ENCODE measurements at places on chromosomes 2 and 18.

GRCh38 chr18:79323471-79323870 lies 72.3 kb upstream of the NFATC1 start:
- DNase-seq, result no peak

DNA sequence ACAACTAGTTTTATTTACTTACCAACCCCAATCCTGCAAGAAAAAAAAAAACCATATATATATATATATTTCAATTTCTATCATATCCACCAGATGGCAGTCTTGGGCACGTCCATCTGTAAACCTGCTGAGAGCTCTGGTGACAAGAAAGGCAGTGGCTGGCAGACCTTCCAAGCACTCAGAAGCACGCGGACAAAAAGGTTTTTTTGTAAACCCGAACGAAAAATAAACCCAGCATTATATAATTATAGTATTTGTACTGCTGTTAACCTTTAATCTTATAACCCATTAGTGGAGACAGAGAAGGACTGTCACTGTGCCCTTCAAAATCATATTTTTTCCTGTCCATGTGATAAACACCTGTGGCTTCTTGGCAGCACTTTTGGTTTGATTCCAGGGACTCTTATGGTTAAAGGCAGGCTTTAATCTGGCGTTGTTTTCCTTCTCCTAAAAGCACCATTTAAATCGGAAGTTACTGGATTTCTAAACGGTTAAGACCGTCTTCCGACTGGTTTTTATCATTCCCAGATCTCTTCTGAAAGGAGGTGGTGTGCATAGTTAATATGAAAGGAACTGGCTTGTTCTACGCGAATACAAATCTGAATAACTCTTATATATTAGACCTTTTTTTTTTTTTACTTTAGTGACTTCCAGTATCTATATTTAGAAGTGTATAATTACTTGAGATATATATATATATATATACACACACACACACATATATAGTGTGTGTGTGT lies 31.0 kb upstream of the SLC3A1 start:
- DNase-seq, result peak; percentile 44

DNA sequence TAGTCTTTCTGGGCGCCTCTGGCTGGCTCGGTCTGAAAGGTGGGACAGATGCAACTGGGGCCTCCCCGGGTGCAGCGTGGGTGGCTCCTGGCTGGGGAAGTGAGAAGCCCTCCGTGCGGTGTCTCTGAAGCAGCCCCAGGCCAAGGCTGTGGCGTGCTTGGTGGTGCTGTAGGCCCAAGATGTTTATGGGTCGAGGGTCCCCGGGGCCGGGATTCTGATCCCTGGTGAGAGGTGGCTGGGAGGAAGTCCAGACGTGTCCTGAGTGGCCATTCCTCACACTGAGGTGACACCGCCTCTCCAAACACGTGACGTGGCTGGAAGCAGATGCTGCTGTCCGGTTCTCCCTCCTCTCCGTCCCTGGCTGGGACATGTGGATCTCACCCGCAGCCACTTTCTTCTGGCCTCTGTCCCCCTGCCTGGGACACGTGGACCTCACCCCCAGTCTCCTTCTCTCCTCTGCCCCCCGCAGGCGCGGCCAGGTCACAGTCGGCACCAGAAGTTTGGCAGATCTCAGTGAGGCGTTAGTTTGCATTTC lies 12.6 kb downstream of the RTP5 start:
- peak; percentile 62 for DNase-seq

DNA sequence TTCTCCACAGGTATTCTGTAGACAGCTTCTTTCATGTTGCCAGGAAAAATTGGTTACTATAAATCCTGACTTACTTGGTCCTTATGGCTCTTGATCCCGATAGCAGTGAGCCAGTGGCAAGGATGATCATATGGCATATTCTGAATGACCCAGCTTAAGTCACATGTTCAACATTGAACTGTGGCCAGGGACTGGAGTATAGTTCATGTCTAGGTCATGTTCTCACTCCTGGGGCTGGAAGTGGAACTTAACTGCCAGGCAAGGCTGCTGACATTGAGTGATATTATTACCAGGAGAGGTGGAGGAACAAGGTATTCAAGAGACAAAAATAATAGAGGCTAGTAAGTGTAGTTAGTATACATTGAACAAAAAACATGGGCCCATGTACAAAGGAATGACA lies 26.2 kb downstream of the R3HDM1 start:
- no peak for DNase-seq

GRCh38 chr18:23835091-23835490 lies 145.8 kb downstream of the LAMA3 start:
- DNase-seq, result no peak

DNA sequence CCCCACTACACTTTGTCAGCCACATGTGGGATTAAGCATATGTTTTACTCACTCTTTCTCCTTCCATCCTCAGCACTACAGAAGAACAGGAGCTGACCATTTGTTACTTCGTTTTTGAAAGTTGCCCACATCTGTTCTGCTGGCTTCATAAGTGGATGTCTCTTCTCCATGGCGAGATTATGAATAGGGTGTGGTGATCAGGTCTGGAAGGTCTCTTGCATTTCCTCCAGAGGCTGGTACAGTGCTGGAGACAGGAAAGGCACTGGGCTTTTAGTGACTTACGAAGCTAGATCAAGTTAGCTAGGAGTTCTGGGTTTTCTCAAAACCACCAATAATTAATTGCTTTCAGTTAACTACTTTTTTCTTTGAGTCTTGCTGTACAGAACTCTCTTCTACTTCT lies 136.5 kb downstream of the AQP4 start:
- no peak for DNase-seq

DNA sequence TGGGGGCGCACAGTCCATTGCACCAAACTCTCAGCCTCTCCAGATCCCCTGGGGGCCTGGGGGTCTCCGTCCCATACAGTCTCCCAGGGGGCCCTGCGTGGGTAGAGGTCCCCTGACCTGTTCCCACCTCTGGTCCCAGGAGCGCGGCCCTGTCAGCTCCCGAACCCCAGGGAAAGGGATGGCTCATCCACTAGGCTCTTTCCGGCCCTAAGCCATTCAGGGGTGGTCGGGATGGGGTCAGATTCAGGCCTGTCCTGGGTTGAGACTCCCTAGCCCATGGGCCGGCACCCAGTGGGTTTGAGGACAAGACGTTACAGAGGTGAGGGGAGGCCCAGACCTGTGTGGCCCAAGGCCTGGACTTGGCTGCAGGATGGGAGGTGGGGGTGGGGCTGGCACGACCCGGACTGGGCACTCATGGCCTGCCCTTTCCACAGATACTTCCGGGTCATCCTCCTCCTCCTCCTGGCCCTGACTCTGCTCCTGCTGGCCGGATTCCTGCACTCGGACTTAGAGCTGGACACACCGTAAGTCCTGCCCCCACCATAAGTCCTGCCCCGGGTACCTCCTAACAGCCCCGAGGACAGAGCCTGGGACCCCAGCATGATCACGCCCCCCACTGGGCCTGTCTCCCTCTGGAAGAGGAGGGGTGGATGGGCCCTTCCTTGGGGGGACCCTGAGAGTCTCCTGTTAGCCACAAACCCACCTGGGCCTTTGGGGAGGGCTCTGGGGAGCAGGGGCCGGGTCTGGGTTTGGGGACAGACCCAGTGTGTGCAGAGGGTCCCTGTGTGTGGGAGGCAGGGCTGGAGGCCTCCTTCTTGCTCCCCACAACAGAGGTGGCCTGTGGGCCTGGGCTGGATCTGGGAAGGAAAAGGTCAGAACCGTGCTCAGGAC lies 10.1 kb upstream of the NEU4 start:
- DNase-seq, result no peak

GRCh38 chr2:200311139-200311538 lies 4.6 kb downstream of the SPATS2L start:
- no peak for DNase-seq

GRCh38 chr2:239979243-239980023 lies 45.7 kb downstream of the NDUFA10 start:
- no peak for DNase-seq

DNA sequence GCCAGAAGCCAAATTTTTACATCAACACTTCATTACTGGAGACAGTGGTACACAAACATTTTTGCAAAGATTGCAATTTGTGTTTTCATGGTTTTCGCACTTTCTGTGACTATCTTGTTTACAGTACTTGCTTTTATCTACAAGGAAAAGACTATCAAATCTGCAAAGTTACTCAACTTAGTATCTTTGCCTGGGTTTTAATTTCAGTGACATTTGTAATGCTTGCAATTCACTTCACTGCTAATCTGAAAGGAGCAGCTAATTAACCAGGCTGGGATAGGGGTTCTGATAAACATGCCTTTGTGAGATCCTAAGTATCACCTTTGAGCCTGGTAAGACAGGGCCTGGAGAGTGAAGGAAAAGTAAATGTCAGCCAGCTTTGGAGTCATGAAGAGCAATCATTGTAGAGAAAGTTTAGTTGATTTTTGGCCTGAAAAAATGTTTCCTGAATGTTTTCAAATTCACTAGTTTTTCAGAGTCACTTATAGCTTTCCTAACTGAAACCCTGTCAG lies 194.2 kb downstream of the RIT2 start:
- no peak for DNase-seq

GRCh38 chr2:16853088-16853487 lies 187.5 kb upstream of the CYRIA start:
- no peak for DNase-seq

DNA sequence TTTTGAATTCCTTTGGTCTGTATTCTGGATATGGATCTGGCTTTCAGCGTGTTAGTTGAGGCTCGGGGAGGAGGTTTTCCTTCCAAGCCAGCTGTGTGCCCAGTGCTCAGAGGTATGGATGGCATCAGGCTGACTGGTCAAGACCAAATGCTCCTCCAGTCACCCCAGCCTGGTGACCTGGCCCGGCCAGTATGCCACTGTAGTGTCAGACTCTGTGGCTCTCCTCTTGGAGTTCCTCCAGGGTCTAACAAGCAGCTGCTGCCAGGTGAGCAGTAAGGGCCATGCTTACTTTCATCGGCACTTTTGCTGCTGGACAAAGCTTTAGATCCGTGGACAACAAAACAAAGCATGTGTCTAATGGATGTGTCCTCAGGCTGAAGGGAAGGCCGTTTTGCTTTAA lies 44.1 kb downstream of the CABLES1 start:
- DNase-seq, result no peak

DNA sequence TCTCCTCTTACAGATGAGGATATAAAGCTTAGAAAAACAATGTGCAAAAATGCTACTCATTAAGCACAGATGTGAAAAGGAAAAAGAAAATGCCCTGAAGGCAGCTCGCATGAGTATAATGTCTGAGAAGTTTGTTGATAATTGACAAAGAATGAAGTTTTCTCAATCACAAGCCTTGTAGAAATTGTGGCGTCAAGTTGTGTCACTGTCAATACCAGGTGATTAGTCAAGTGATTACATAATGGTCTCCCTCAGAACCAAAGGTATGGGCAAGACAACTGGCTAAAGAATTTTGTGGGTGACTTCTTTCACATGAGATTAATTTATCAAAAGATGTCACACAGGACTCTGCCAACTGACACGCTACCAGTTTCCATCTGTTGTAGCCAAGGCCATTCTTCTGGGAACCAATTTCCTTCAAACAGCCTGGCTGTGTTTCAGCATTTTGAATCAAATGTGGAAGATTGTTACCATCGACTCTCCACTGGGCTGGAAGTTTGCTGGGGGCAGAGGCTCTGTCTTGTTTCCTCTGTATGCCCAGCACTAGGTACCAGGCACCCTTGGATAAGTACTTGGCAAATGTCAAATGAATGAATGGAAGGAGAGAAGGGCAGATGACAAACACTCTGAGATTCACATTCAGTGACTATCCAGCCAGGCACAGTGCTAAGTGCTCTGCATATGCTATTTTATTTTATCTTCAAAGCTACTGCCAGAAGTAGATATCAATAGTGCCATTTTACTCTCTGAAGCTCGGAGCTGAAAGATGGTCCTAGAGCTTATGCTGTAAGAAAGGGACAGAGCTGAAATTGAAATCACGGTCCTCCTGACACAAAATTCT lies 5.9 kb upstream of the FN1 start:
- no peak for DNase-seq

Data from activated T-cell treated with anti-CD3 and anti-CD28 coated beads for 24 hours (primary cell).